ENCODE measurements at places on chromosomes 2 and 18.

DNA sequence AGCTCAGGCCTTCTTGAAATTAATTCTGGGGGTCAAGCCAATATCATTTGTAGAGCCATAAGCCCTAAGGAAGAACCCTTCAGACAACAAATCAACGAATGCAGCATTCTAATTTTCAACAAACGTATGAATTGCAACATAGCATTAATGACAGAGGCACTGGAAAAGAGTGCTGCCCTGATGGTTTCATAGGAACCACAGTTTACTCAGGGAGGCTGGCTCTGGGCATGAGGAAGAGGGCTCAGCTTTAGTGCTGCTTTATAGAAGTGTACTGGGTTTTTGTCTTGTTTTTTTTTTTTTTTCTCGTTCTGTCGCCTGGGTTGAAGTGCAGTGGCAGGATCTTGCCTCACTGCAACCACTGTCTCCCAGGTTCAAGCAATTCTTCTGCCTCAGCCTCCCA is 36.1 kb upstream of the CAB39 start:
- DNase-seq: no peak

- no peak for DNase-seq
Observed at GRCh38 chr2:230077851-230078547, 9.3 kb upstream of the SLC16A14 start.

- no peak for DNase-seq
Observed at GRCh38 chr2:63189026-63189425, 138.4 kb downstream of the OTX1 start.

DNA sequence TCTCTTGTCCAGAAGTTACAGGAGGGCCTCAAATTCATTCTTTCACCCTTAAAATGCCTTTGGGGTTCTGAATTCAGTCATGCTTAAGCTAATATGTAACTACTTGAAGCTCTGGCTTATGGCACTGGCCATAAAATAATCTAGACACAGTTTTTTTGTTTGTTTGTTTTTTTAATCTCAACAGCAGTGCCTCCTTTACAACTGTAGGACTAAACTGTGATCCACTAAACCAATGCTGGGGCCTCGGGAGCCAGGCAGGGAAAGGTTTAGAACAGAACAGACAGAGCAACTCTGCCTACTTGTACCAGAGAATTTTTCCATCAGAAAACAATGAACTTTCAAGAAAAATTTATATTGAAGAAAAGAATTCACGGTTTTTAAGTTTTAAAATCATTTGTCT is 1.7 kb downstream of the STAM2 start:
- no peak for DNase-seq

GRCh38 chr2:28454016-28454930 is 41.6 kb upstream of the PLB1 start:
- no peak for DNase-seq

- no peak for DNase-seq
Observed at GRCh38 chr2:98172951-98173350, 86.0 kb downstream of the VWA3B start.

DNA sequence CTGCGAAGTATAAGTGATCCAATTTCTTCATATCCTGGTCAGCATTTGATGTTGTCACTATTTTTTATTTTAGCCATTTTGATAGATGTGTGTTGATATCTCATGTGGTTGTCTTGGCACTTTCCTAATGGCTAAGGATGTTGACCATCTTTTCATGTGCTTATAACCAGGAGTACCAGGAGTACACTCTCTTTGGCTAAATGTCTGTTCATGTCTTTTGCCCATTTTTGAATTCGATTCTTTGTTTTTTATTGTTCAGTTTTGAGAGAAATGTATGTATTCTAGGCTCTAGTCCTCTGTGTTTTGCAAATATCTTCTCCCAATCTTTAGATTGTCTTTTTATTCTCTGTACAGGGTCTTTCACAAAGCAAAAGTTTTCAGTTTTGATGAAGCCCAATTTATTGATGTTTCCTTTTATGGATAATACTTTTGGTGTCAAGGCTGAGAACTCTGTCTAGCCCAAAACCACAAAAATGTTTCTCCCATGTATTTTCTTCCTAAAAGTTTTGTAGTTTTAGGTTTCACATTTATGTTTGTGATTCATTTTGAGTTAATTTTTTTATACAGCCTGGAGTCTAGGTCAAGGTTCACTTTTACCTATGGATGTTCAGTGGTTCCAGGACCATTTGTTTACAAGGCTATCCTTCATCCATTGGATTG is 65.4 kb downstream of the SDC1 start:
- no peak for DNase-seq

- DNase-seq: no peak
Observed at GRCh38 chr2:73979021-73979420, 5.7 kb upstream of the TET3 start.
